ENCODE measurements at places on chromosomes 5 and 9.

- DNase-seq = no peak
Observed at GRCh38 chr5:36614657-36615308, 8.4 kb downstream of the SLC1A3 start.

GRCh38 chr9:137247135-137247915 is 3.8 kb upstream of the STPG3 start:
- DNase-seq = no peak

- DNase-seq = no peak
Observed at GRCh38 chr5:148903587-148903986, 77.2 kb downstream of the ADRB2 start.

DNA sequence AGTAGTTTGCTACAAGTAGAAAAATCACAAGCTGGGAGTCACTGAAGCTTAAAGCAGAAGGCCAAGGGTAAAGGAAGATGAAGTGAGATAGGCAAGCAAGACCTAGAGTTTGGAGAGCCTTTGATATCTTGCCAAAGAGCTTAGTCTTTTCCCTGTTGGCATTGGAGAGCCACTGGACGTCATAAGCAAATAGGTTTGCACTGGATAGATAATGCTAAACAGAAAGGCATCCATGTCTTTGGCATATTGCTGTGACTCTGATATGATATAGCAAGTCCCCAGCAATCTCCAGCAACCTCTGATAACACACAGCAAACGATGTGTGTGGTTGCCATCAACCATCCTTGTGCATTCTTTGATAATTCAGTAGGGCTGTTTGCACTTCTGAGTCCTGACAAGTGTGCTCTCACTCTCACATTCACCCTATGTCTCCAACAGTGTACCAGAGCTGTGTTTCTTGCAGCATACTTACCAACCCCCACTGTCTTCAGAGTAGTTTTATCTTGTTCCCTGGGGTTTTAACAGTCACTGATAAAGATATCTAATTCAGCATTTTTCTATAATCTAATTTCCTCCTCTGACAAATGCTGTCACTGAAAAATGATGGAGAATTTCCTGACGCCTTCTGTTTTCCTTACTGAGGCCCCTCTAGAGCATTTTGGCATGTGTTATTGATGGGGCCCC is 16.9 kb upstream of the FREM1 start:
- no peak for DNase-seq

GRCh38 chr5:150285114-150285513 is 4.5 kb downstream of the CAMK2A start:
- no peak for DNase-seq

DNA sequence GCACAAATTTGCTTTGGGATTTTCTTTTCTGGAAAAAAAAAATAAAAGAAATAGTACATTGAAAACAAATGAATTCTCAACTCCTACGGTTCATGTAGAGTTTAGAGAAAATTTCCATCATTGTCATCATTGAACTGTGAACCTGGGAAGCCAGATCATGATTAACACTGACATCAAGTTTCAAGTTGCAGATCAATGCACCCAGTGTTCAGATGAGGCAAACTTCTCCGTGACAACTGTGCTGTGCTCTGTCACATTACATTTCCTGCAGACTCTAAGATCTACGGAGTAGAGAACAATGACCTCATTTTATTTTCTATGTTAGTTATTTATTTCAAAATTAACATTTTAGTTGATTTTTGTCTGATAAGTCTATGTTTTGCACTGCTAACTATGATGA is 99.7 kb downstream of the MAP1B start:
- DNase-seq = no peak

DNA sequence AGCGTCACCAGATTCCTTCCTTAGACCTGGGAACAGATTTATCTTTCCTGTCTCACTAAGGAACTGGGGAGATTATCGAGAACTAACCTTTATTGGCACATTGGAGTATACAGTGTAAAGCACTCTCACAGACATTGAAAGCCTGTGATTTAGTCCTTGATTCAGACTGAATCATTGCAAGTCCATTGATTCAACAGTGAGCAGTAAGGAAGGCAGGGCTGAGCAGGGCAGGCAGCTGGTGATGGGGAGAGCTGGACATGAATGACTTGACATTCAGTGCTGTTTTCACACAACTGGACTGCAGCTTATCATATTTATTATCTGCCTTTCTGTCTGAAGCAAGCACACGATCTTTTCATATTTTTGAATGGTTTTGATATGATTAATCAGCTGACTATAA is 16.2 kb downstream of the ISOC1 start:
- no peak for DNase-seq

DNA sequence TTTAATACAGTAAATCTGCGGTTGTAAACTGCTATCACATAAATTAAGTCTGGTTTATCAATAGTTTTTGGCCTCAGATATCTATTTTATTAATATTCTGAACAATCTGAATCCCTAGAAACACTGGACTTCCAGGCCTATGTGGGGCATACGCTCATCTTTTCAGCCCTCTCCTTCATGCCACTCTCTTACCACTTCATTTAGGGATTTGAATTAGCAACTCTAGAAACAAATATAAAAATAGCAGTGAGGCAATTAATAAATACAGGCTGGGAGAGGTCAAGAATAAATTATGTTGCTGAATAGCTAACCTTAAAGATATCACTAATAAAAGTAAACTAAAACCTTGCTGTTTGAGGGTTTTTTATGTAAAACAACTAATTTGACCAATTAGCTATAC is 480.3 kb upstream of the CD180 start:
- no peak for DNase-seq

GRCh38 chr5:159667286-159667685 is 249.0 kb upstream of the ADRA1B start:
- DNase-seq = no peak

GRCh38 chr5:144812763-144813162 is 642.1 kb downstream of the KCTD16 start:
- DNase-seq = no peak

GRCh38 chr9:23447166-23447565 is 378.9 kb downstream of the ELAVL2 start:
- no peak for DNase-seq

DNA sequence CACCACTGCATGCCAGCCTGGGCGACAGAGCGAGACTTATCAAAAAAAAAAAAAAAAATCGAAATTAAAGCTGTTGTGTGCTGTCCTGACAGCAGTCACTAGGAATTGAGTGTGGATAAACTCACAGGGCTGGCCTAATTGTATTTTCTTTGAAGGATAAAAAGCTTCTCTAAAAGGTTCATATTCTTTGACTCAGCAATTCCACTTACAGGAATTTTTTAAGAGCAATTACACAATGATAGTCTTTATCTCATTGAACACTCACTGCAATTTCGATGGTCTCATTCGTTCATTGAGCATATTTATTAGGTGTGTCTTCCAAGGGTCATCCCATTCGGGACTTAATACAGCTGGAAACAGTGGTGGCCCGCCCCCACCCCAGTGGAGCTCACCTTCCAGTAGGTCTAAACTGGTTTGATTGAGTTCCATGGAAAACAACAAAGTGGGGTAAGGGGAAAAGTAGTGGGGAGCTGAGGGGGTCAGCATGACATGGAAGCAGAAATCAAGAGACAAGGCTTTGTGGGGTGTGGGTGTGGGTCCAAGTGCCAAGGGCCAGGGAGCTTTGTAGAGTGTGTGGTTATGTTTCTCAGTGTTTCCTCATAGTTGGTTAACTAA is 6.7 kb downstream of the CDK9 start:
- no peak for DNase-seq

GRCh38 chr5:56545016-56545415 is 270.3 kb upstream of the MAP3K1 start:
- DNase-seq = no peak

DNA sequence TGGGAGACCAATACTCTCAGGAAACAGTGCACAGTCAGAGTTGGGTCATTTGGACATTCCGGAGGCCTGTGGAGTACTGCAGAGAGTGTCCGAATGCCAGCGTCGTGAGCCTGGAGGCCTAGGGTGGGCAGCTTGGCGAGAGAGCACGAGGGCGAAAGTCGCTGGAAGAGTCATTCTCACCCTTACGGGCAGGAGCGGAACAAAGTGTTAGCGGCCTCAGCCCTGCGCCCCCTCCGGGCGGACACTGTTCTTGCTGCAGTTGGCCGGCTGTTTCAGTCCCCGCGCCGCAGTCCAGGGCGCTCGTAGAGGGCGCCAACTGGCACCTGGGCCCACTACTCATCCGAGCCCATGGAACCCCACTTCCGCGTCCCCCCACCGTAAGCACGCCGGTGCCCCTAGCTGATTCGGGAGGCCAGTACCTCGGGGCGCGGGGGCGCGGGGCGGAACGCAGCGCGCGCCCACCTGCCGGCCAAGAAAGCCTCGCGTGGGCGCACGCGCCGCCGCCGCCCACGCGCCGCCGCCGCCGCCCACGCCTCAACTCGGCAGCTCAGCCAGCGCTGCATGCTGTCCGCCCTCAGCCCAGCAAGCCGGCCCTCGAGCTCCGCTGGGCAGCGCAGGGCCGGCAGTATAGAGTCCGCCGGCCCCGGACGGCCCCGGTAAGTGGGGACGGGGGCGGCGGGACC is 99.7 kb upstream of the CCL21 start:
- DNase-seq = no peak

DNA sequence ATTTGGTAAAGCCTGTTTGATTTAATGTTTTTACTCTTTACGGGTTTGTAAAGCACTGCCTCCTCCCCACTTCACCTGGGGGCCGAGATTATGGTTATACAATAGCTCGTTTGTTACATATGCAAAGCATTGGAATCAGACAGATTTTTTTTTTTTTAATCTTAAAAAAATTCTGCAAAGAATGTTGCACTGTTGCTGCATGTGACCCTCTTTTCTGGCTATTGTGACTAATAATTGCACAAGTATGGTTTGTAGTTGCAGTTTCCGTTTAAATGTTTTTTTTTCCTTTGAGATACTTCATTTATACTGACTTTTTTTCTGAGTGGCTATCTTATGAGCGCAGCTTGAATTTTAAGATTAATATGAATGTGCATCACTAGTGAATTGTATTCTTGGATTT is 165.3 kb downstream of the KDM4C start:
- DNase-seq = no peak

DNA sequence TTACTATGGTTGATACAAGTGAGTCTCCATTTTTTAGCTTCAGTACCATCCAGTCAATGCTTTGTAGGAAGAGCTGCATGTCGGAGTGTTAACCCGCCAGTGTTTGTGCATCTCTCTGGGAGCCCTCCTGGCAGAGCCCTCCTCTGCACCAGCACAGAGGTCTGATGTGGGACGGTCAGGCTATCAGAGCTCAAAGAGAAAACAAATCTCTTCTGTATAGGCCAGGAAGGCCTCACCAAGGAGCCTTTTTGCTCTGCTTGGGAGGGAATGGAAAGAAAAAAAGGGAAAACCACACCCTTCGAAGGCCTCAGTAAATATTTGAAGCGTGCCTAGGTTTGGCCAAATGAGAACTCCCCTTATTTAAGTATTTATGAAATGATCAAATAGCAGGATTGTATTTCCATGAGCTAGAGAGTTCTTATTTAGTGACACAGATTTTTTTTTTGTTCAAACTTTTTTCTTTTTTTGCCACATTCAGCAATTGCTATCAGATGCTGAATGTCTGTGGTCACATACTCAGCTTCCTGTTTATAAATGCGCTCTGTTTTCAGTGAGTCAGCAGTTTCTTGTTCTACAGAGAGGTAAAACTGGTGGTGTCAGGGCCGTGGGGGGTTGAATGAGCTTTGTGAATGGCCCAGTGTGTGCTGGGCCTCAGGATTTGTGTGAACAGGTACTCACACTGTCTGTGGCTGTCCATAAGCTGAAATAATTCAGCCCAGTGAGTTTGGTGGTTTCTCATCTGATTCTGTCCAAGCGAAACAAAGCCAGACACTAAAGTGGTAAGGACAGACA is 226.6 kb downstream of the SNX18 start:
- no peak for DNase-seq

DNA sequence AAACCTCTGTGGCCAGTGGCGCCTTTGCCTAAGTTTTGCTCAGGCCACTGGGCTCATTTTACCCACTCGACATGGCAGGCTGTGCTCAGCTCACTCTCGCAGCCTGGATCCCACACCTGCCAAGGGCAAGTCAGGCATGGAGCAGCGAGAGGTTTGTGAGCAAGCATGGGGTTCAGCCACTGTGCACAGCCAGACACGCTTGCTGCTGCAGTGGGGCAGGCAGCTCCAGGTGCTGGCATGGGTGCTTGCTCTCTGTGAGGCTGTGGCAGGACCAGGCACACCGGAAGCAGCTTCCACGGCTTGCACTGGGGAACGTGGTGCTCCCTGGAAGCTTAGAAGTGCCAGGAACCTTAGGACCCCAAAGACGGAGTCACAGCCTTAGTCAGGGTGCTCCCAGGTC is 470.1 kb downstream of the CDH9 start:
- DNase-seq = no peak

GRCh38 chr5:142910128-142910527 is 140.0 kb downstream of the ARHGAP26 start:
- DNase-seq = no peak

DNA sequence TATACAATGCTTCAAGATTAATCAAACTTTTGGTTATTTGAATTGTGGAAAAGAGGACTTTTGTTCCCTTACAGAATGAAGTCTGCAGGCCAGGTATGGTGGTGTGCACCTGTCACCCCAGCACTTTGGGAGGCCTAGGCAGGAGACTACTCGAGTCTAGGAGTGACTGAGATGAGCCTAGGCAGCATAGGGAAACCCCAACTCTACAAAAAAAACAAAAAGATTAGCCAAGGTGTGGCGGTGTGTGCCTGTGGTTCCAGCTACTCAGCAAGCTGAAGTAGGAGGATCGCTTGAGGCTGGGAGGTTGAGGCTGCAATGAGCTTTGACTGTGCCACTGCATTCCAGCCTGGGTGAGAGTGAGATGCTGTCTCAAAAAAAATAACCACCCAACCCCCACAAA is 9.3 kb downstream of the CCNH start:
- DNase-seq = no peak

GRCh38 chr9:113310538-113310937 is 7.4 kb upstream of the RNF183 start:
- no peak for DNase-seq

DNA sequence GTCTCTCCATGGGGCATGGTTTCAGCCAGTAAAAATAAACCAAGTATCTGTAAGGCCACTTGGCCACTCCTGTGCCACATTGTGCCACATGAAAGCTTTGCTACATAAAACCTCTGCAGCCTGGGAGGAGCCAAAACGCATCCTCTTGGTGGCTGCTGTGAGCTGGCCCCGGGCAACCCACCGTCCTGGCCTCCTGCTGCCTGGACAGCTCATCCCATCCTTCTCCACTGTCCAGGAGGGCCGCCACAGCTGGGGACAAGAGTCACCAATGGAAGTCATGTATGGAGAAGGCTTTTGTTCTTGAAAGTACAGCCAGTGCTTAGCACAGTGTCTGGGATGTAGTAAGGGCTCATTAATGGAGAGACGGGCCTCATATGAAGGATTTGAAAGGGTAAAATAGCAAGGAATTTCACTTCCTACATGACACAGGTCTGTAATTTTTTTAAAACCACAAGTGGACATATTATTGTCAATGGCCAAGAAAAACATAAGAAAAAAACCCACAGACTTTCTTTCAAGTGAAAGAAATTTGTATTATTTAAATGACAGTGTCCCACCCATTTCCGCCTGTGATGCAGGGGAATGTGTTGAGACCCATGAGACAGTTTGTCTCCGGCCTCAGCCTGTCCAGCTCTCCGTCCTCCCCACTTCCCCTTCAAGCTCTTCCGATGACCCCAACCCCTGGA is 6.6 kb downstream of the PTGES start:
- DNase-seq = no peak

GRCh38 chr5:81856948-81857928 is 106.3 kb upstream of the SSBP2 start:
- peak; percentile 34 for DNase-seq

Data from NCI-H82 (cell line).